Inflammatory macrophage treated with lipopolysaccharide for 4 hours (primary cell): ENCODE measurements at places on chromosomes 16 and 17.
A peak's percentile ranks its signal among the peaks of the same experiment; 100 is the strongest.

DNA sequence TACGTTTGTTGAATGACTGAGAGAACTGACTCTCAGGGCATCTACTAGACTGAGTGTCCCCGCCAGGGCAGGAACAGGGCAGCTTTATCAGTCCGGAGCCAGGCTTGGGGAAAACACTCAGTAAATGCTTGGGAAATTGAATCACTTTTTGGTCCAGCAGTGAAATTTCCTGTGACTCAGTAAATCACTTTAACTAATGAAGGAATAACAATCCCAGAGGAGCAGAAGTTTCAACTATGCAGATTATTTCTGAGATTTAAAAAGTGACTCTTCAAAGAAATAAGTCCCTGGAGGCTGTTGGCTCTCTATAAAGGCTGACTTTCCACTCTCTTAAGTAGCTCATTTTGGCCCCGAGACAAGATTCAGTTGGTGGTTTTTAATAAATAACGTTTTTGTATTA lies 101.8 kb downstream of the FOXL1 start:
- no peak for DNase-seq

DNA sequence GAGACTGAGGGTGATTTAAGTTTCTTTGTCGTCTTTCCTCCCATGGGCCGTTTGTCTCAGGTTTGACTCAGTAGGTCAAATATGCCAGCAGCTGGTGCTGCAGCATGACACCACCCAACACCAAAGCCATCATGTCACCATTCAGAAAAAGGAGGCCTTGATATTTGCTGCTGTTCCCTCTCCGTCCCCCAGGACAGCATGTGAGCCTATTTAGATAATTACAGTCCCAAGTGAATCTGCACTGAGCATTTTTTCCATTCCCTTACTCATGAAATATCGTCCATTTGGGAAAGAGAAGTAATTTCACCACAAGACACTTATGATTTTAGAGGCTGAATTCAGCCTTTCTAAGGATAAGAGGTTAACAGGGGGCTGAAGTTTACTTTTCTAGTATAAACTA lies 62.2 kb upstream of the ADORA2B start:
- DNase-seq = peak; percentile 32

- DNase-seq = no peak
Observed at GRCh38 chr17:36547776-36548175, 3.1 kb downstream of the GGNBP2 start.

- no peak for DNase-seq
Observed at GRCh38 chr16:1141191-1141590, 11.7 kb upstream of the CACNA1H start.

DNA sequence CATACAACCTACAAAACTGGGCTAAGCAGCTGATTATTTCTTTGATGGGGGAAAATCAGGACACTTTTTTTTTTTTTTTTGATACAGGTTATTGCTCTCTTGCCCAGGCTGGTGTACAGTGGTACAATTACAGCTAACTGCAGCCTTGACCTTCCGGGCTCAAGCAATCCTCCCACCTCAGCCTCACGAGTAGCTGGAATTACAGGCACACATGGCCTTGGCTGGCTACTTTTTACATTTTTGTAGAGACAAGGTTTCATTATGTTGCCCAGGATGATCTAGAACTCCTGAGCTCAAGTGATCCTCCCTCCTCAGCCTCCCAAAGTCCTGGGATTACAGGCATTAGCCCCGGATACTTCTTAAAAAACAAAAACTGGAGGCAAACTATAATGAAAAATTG lies 20.6 kb upstream of the TMEM97 start:
- DNase-seq = no peak

DNA sequence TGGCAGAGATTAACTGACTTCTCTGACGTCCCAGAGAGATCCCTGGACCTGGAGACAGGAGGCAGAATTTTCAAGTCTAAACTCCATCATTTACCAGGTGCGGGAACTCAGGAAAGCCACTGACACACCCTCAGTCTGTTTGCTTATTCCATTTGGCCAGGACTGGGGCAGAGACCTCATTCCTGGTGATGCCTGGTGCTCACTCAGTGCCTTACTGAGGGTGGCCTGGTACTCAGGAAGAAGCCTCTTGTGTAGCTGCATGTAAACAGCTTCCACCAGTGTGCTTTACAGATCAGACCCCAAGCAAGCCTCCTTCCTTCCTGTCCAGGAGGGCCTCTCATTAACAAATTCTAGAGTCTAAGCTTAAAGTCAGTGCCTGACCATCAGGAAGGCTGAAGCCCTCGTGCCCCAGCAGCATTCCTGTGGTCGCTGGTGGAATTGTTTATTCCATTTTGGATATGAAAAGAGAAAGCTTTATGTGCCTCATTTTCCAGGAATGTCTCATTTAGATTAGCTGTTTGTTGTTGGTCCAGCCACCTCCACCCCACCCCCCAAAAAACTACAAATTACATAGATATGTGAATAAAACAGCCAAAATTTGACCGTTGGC lies 236.1 kb upstream of the CDH5 start:
- no peak for DNase-seq

GRCh38 chr16:57609541-57610401 lies 18.7 kb upstream of the ADGRG1 start:
- no peak for DNase-seq

GRCh38 chr17:45222996-45223538 lies 1.4 kb downstream of the FMNL1 start:
- peak; percentile 43 for DNase-seq

- DNase-seq = no peak
Observed at GRCh38 chr16:15899538-15900100, 11.2 kb upstream of the CEP20 start.

- no peak for DNase-seq
Observed at GRCh38 chr16:49567950-49568349, 194.3 kb downstream of the C16orf78 start.

DNA sequence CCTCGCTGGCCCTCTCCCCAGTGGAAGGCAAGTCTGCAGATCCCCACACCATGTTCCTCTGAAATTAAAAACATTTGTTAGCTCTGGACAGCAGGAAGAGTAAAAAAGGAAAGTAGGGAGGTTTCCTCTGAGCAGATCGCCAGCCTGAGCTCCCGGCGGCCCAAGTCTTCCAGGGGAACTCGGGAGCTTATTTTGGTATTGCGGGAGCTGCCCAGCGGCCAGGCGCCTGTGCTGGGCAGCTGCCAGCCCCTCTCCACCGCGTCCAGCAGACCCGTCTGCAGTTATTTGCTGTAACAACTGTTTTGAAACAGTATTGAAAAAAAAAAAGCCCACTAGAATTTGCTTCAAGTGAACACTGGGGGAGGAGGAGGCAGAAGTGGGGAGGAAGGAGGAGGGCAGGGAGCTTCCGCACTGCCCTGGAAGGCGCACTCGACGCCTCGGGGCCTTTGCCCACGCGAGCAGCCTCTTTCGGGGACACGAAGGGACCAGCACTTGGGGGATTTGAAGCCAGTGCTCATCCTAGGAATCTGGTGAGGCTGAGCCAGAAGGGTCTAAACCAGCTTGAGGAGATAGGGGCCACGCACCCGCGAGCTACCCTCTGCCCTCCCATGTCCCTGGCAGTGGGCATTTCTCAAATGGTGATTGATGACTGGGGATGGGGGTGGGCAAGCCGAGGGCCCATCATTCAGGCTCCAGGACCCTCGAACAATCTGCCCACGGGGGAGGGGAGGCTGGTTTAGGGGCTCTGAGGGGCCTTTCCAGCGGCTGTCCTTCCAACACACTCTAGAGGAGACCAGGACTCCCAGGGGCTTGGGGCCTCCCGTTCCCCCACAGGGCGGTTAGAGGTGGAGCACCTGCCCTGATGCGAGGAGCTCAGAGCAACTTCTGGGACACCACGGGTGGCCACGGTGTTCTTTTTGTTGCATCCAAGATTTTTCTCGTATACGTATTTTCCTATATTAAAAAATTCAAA lies 3.0 kb upstream of the BAHCC1 start:
- DNase-seq = no peak

DNA sequence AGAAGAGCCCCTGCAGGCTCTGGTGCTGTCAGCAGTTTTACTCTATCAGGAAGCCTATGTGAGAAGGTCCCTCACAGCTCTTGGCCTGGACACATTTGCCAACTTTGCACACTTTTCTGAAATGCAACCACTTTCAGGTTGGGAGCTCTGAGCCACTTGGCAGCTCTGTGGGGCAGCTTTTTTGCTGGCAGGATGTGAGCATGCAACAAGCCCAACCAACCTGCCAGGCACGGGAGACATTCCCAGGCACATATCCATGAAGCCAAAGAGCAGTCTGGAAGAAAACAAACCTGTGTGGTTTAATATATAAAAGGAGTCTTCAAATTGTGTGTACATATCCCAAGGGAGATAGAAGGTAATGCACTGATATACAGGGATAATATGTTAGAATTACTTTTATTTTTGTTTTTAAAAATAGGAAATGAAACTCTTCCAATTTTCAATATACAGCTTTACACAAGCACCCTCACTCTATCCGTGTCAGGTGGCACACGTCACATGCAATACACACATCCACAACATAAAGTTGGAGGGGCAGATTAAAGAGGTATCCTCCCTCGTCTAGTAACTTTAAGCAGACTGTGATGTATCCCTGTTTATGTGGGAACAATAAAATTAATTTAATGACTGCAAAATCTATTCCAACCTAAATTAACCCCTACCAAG lies 57.4 kb upstream of the COX10 start:
- peak; percentile 5 for DNase-seq

GRCh38 chr16:13559624-13560023 lies 360.3 kb upstream of the ERCC4 start:
- no peak for DNase-seq

GRCh38 chr17:50966163-50966666 lies 100.1 kb upstream of the TOB1 start:
- no peak for DNase-seq

GRCh38 chr16:832652-833336 lies 32.3 kb upstream of the GNG13 start:
- DNase-seq = no peak

DNA sequence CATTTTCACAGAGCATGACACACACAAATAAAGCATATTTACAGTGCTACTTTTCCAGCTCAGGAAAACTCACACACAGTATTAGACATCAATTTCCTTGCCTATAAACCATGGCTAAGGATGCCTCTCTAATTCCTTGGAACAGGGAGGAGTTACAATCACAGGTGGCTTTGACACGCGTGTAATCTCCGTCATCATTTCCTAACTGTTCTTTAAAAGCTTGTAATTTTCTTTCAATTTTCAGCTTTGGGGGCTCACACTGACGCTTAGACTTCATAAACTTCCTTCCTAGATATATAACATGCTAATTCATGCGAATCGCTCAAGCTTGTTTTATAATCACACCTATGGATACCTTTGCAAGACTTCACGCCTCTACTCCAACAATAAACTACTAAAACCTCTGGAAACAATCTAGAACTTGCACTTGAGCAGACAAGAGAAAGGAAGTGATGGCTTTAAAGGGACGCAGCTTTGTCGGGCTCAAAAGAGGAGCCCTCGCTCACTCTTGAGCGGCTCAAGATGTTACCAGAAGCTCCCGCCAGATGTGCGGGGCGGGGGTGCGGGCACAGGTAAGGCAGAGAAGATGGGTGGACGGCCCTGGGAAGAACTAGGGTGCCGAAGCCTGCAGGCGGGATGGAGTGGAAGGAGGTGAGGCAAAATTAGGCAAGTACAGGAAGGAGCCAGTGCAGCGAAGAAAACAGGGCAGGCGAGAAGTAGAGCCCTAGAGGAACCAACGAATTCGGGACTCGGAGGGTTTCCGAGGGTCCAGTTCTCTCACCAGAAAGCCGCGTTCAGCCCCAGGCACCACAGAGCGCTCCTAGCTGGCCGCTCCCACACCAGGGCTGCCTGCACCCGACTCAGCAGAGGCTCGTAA lies 631 bp downstream of the RETREG3 start:
- DNase-seq = peak; percentile 29

- DNase-seq = no peak
Observed at GRCh38 chr16:56363181-56363716, 62.1 kb downstream of the AMFR start.

DNA sequence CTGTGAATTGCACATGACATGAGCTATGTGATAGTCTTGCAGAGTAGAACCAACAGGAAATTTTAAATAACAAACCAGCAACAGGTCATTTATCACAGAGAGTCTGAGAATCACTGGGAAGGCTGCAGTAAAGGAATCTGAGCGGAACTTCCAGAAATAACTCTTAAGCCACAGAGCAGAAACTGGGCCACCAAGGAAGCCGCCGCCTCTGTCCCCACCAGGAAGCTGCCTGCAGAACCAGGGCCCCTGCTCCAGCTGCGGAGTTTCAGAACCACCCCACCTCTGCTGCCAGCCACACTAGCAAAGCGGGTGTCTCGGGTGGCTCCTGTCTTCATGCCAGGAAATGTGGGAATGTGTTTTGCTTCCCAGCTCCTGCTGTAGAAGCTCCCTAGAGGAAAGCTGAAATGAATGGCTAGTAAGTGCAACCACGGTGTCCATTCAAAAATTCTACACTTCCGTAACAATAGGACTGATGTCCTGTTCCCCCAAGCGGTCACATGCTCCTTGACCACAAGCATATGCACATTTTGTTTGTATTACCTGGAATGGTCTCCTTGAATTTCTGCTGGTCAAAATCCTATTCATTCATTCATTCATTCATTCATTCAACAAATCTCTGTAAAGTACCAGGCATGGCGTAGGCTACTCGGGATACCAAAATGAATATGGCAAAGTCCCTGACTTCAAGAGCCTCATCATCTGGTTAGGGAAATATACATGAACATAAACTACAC lies 7.7 kb upstream of the ITPRIPL2 start:
- DNase-seq = peak; percentile 15

DNA sequence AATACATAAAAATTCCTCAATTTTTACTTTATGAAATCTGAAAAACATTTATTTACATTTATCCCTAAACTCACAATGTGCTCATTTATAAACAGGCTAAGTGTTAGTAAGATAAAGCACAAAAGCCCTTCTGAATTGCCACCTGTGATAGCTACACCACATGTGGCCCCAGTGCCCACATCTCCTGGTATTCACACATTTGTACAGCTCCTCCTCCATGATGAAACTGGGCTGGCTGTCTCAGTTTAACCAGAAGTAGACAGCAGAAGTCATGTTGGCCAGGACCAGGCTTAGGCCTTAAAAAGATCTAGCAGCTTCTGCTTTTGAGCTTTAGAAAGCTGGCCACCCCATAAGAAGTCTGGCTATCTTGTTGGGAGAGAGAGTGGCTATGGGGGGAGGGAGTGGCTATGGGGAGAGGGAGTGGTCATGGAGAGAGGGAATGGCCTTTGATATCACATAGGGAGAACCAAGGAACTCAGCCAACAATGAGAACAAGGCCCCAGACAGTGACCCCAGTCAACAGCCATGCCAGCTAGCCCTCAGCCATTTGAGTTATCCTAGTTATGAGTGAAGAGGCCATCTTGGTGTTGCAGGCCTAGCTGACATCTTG lies 47.4 kb downstream of the CEP95 start:
- DNase-seq = no peak

- no peak for DNase-seq
Observed at GRCh38 chr17:1124896-1125787, 54.6 kb downstream of the ABR start.

DNA sequence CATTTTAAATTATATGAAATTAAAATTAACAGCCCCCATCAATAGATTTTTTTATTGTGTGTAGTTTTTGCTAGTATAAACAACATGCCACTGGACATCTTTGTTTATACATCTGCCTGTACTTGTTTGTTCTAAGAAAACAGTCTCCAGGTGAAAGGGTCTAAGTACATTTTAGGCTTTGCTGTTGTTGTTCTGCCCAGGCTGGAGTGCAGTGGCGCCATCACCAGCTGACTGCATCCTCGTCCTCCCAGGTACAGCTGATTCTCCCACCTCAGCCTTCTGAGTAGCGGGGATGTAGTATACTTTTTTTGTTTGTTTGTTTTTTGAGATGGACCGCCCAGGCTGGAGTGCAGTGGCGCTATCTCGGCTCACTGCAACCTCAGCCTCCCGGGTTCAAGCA lies 25.5 kb downstream of the C17orf58 start:
- DNase-seq = no peak
